T-helper 22 cell (primary cell): ENCODE measurements at places on chromosomes 2 and 18.

DNA sequence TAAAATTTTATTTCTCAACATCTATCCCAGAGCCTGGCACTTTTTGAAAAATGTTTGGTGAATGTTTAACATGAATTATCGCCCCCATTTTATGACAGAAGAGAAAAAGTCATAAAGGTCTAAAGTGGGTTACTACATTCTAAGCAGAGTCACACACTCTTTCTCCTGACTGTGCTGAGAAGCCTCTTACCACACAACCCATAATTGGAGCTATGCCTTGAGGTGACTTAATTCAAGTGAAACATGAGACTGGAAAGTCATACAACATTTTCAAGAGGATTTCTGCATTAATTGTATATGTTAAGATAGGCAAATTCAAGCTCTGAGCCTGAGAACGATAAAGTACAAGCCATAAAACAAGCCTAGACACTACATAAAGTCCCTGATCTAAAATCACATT lies 3.1 kb upstream of the DSEL start:
- no peak for DNase-seq

DNA sequence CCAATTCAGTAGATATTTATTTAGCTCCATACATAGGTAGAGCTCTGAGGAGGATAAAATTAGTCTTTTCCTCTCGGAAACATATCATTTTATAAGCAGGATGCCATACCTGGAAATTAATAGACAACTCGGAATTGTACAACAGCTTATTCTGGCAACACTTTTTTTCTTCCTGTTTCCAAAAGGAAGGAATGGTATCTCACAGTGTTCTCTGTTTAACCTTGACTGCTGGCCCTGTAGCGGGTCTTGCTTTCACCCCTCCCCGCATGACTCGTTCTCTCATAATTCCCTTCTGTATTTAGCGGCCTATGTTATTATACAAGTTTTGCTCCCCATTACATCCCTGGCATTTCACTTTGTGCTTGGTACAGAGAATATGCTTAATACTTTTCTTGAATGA lies 2.5 kb upstream of the KYNU start:
- DNase-seq: no peak

GRCh38 chr2:71536226-71536671 lies 82.9 kb downstream of the DYSF start:
- DNase-seq: no peak

DNA sequence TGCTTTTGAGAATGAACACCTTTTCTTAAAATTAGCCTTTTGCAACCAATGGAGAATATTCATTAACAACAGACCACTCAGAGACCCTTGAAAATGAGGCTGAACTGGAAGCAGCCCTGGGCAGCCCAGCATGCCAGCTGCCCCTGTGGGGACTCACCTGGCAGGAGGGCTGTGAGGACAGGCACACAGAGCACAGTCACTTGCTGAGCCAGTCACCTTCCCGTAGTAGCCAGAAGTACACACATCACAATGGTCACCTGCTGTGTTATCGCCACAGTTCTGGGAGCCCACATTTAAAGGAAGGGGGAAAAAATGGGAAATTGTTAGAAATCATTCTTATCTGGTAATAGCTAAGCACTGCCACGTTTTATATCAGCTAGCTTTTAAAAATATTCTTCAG lies 115.5 kb downstream of the LAMA1 start:
- DNase-seq: no peak

DNA sequence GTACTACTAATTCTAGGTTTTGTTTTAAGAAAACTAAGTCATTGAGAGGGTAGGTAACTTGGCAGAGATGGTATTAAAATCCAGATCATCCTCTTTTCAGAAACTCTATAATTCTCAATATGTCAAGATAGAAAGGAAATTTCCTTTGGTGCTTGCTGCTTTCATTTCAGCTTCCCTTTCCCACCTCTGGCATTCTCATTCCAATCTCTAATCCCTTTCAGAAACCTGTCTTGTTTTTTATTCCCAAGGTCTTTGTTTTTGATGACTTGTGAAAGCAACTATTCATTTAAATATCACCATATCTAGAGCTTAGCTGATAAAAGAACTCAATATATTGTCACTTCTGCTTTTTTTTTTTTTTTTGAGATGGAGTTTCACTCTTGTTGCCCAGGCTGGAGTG lies 242.8 kb upstream of the LRRTM1 start:
- DNase-seq: no peak

GRCh38 chr2:204122425-204122824 lies 185.9 kb downstream of the ICOS start:
- DNase-seq: no peak

GRCh38 chr2:164234074-164234473 lies 387.2 kb downstream of the GRB14 start:
- DNase-seq: no peak

DNA sequence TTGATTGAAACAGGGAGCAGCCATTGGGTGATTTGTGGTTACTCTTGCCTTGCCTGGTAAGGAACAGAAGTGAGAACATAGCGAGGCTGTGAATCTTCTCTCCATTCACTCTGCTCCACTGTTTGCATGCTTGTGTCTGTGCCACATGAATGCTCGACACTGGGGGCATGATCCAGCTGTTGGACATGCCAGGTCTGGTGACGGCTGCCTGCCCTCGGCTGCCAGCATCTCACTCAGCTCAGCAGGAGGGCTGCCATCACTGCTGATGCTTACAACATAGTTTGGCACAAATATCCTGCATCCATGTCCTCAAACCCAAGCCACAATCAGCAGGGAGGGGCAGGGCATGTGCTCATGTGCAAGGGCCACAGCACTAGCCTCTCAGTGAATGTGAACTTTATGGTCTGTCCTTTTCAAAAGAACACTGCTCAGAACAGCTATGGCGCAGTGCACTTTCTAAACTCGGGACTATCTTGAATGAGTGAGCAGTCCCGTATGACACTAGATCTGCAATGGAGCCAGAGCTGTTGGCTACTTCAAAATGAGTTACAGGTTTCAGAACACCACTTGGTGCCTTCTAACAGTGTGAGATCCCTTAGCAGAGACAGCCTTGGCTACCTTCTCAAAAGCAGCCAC lies 126.3 kb downstream of the NRP2 start:
- no peak for DNase-seq

GRCh38 chr18:62327977-62328376 lies 2.9 kb downstream of the TNFRSF11A start:
- DNase-seq: no peak
